ENCODE measurements at places on chromosomes 3 and 15.

DNA sequence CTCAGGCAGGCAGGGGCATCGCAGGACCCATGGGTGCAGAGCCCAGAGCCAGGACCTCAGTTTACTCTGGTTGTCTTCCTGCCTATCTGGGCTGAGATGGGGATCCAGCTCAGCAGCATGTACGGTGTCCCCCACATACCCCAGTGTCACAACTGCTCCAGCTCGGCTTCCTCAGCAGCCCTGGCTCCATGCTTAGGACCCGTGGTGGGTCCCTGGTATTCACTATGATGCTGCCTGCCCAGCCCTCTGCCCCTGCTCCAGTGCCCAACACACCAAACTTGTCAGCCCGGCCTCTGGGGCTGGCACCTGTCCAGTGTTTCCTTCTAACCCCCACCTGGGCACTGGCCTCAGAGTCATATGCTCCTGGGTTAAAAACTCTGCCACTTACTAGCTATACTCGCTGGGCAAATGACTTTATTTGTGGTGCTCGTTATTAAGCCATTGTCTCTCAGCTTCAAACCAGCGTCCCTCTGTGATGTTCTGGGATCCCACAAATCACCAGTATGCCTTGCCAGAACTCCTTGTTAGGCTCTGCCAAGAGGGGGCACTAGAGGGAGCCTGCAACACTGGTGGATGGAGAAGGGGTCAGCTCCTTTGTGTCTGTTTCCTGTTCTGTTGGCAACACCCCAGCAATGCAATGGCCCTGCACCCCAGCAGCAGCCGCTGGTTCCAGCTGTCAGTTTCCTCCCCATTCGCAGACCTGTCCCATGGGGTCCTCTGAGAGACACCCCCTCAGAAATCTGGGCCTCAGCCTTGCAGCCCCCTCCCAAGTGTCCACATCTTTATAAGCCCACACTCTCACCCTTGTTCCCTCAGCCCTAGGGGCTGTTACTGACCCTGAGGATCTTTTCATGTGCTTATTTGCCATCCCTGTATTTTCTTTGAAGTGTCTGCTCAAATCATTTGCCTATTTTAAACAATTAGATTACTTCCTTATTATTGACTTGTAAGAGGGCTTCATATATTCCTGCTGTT lies 24.1 kb upstream of the MRPS22 start:
- no peaks in the 10 kb centered on the region for H3K27me3 ChIP-seq
- DNase-seq, result peak; percentile 77
- no peak overlapping the region for H3K4me3 ChIP-seq
- no peaks in the 10 kb centered on the region for H3K36me3 ChIP-seq

GRCh38 chr15:92724144-92724543 lies 68.6 kb upstream of the FAM174B start:
- H3K4me1 ChIP-seq, result no peaks in the 10 kb centered on the region
- no peaks in the 10 kb centered on the region for H3K27me3 ChIP-seq

- H3K27me3 ChIP-seq, result no peaks in the 10 kb centered on the region
- H3K27ac ChIP-seq, result no peak overlapping the region
- H3K4me1 ChIP-seq, result no peaks in the 10 kb centered on the region
Observed at GRCh38 chr3:403826-404225, 207.3 kb downstream of the CHL1 start.

- H3K36me3 ChIP-seq, result no peaks in the 10 kb centered on the region
- H3K4me1 ChIP-seq, result peaks cover 21% of the 10 kb centered on the region
- no peak overlapping the region for H3K4me3 ChIP-seq
Observed at GRCh38 chr15:66594344-66594743, 28.5 kb upstream of the LCTL start.

- H3K27ac ChIP-seq, result no peak overlapping the region
- H3K4me1 ChIP-seq, result peaks cover 3% of the 10 kb centered on the region
- no peak overlapping the region for H3K4me3 ChIP-seq
- no peaks in the 10 kb centered on the region for H3K27me3 ChIP-seq
Observed at GRCh38 chr15:74382004-74382816, 14.8 kb upstream of the CYP11A1 start.

DNA sequence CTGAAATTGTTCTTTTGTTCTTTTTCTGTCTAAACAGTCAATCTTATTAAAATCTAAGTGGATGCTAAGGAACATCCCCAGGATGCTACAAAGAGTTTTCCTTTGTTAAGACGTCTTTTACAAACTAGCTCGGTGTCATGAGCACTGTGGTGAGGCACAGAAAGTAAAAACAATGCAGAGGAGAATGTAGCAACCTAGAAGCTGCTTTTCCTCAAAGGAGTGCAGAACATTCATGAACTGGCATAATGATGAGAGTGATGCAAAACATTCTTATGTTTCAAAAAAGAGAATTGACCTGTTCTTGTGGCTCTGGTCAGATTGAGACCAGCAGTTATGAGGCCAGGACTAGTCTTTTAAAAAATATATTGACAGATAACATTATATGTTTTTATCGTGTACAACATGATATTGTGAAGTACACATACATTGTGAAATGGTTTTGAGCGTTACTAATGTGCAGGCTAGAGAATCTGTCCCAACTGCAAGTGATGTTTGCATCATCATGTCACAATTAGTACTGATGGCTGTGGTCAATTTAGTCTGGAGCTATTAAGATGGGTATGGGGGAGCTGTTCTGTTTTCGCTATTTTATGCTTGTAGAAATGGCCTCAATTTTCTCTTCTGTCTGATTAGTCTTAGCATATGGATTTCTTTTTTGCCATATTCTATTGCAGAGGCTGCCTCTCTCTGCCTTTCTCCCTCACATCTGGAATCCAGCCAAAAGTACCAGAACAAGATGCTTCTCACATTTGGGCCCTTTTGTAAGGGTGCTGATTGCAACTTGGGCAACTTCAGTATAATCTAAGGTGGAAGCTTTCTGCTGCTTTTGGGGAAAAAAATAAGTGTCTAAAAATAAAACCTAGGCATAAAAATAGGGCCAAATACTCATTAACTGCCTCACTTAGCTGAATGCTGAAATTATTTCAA lies 50.2 kb downstream of the HHLA2 start:
- peak; percentile 26 for DNase-seq
- H3K4me3 ChIP-seq, result no peak overlapping the region
- H3K27me3 ChIP-seq, result no peaks in the 10 kb centered on the region
- H3K36me3 ChIP-seq, result no peaks in the 10 kb centered on the region

DNA sequence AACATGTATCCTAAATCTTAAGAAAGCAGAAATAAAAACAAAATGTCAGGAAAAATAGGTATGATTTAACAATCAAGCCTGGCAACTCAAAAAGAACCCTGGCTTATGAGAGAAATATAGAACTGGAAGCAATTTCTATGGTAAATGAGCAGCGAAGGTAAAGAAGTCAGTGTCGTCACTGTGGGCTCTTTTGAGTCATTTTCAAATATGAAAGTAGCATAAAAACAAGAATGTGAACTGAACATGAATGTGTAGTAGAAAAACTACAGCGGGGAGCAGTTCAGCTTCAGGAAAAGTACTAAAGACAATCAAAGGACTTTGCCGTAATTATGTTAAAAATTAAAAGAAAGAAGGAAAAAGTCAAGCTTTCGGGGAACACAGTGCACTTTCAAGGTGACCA lies 17.5 kb downstream of the LSG1 start:
- H3K27me3 ChIP-seq, result no peaks in the 10 kb centered on the region
- no peak overlapping the region for H3K4me3 ChIP-seq
- H3K4me1 ChIP-seq, result no peaks in the 10 kb centered on the region
- DNase-seq, result no peak

DNA sequence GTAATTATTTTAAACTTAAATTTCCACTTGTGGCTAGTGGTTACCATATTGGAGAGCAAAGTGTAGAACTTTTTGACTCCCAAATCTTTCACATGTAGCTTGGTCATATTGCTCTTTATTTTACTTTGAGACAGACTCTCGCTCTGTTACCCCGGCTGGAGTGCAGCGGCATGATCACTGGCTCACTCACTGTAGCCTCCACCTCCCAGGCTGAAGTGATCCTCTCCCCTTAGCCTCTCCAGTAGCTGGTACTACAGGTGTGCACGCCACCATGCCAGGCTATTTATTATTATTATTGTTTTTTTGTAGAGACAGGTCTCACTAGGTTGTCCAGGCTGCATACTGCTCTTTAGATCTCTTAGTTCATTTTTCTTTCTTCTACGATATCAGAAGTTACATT lies 3.9 kb downstream of the FNDC3B start:
- no peaks in the 10 kb centered on the region for H3K27me3 ChIP-seq
- H3K4me3 ChIP-seq, result no peak overlapping the region

DNA sequence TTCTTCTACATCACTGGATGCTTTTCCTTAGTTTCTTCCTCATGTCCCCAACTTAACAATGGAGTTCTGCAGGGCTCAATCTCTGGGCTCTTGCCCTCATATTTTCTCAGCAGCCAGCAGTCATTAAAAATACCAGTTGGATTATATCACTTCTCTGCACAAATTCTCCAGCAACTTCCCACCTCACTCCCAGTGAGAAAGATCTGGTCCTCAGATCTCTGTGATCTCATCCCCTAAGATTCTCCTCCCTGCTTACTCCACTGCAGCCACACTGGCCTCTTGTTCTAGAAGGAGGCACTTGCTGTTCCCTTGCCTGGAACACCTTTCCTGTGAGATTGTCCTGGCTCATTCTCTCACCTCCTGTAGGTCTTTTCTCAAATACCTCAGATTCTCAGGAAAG lies 6.1 kb downstream of the ERICH6 start:
- no peaks in the 10 kb centered on the region for H3K36me3 ChIP-seq
- no peak overlapping the region for H3K27ac ChIP-seq
- no peaks in the 10 kb centered on the region for H3K27me3 ChIP-seq
- H3K4me3 ChIP-seq, result no peak overlapping the region
- H3K4me1 ChIP-seq, result no peaks in the 10 kb centered on the region

- H3K27ac ChIP-seq, result no peak overlapping the region
- no peaks in the 10 kb centered on the region for H3K27me3 ChIP-seq
- H3K4me3 ChIP-seq, result no peak overlapping the region
Observed at GRCh38 chr3:161414907-161415306, 43.6 kb upstream of the SPTSSB start.

- no peaks in the 10 kb centered on the region for H3K4me1 ChIP-seq
- no peak overlapping the region for H3K27ac ChIP-seq
- H3K36me3 ChIP-seq, result no peaks in the 10 kb centered on the region
- no peak overlapping the region for H3K4me3 ChIP-seq
Observed at GRCh38 chr3:196677353-196677752, 34.7 kb downstream of the CEP19 start.
